OCI-LY7 (cell line): ENCODE measurements at places on chromosomes 3 and 15. TPM values are rescaled to one million over a fixed set of nuclear protein-coding genes. Genes with fewer than 3 reads are reported as not detected.
A peak's percentile ranks its signal among the peaks of the same experiment; 100 is the strongest.

Gene FES
- total RNA-seq, result 3.0 and 3.2 TPM in 2 replicates

Gene NOX5
- not detected in 2 replicates for total RNA-seq

Gene TMEM45A
- total RNA-seq, result 0.10 and 0.20 TPM in 2 replicates

DNA sequence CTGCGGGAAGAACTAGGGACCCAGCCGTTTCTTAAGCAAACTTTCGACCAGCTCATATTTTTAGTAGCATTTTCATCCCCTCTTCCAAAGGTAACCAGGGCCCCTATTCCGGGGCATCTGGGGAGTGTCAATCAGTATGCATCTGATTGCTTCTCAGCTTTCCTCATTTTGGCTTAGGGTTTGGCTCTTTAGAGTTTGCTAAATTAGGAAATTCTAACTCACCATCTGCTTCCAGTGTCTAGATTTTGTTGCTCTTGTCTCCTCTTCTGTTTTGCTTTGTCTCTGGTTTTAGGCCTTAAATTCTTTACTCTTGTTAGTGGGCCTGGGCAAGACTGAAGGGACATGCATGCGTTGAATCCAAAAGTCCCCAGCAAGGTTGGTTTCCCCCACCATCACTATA lies 9.6 kb upstream of the ABTB1 start:
- no peak for DNase-seq

Gene RPL4
- 4,316 and 4,489 TPM in 2 replicates for total RNA-seq

Gene GABRB3
- 6.4 and 6.5 TPM in 2 replicates for total RNA-seq

- DNase-seq, result no peak
These were observed 25.6 kb upstream of the TCF12 start for GRCh38 chr15:56892659-56893363.

Gene KLHL24
- total RNA-seq, result 34.0 and 53.0 TPM in 2 replicates

Gene CMTM8
- 2.7 and 3.0 TPM in 2 replicates for total RNA-seq

GRCh38 chr3:146817704-146818103 lies 212.6 kb upstream of the PLSCR5 start:
- DNase-seq, result no peak

DNA sequence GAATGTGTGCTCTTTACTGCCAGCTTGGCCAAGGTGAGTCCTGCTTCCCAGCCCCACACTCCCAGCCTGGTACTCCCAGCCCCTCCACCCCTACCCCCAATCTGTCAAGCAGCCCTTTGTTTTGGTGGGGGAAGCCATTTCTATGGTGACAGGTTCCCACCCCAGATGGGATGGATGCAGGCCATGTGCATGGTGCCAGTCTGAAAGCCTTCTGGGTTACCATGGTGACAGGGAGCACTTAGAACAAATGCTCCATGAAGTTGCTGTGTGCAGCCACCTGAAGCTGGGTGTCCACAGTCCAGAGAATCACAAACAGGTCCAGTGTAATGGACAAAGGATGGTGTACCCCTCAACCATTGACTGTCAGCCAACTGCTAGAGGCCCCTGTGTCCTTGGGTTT lies 19.1 kb upstream of the VILL start:
- no peak for DNase-seq

- DNase-seq, result no peak
These were observed 72.1 kb downstream of the NOX5 start for GRCh38 chr15:69086427-69087204.

- DNase-seq, result no peak
These were observed 39.8 kb downstream of the CACNA1D start for GRCh38 chr3:53534216-53534615.

DNA sequence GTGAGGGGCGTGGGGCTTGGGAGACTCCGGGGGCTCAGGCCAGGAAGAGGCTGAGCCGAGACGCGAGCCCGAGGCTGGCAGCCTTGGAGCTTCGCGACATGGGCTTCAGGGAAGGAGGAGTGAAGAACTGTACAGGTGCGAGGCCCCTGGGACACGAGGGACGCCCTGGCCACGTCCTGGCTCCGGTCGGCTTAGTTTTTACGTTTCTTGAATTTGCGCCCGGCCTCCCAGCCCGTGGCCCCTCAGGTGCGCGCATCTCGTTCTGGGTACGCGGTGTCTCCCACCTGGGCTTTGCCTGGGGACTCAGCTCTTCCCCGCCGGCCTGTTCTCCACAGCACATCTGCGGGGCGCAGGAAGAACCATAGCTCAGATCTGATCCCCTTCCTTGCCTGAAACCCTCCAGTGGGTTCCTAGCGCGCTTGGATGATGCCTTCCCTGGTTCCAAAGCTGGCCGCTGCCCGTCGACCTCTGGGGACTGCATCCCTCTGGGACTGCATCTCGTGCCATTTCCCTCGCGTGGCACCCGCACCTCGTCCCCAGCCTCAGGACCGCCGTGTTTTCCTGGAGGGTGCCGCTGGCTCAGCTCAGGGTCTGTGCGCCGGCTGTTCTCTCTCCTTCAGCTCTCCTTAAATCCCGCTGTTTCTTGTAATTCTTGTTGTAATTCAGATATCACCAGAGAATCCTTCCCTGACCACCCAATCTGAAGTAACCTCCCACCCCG lies 614 bp downstream of the CHCHD6 start:
- DNase-seq, result no peak

GRCh38 chr15:99954361-99955180 lies 221.3 kb upstream of the LYSMD4 start:
- no peak for DNase-seq

Gene CAMKV
- 0.37 and 0.63 TPM in 2 replicates for total RNA-seq

DNA sequence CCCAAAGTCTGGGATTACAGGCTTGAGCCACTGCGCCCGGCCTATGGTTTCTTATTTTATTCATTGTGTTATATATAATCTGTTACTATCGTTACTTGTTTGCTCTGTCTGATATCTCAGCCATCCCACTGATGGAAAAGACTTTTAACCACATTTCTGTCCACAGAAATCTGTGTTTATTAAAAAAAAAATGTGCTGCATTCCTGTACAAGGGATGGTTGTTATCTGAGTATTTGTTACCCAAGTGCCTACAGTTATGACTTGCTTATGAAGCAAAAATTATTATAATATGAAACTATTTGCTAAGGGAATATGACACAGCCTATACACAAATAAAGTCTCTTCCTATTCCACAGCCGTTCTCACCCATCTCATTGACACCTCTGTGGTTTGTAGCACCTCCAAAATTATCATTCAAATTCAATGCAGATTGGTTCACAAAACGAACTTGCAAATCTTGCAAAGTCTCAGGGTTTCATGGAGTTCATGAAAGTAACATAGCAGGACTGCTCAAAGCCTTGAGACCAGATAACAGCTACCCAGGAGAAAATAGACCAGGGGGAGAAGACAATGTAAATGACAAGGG lies 47.4 kb upstream of the UBE2E1 start:
- peak; percentile 34 for DNase-seq

- DNase-seq, result no peak
These were observed 30.9 kb upstream of the TKT start for GRCh38 chr3:53286727-53287126.

- no peak for DNase-seq
These were observed 619 bp downstream of the EIF2AK4 start for GRCh38 chr15:39934397-39935071.

Gene SEMA3B
- total RNA-seq, result 0.82 and 1.2 TPM in 2 replicates

DNA sequence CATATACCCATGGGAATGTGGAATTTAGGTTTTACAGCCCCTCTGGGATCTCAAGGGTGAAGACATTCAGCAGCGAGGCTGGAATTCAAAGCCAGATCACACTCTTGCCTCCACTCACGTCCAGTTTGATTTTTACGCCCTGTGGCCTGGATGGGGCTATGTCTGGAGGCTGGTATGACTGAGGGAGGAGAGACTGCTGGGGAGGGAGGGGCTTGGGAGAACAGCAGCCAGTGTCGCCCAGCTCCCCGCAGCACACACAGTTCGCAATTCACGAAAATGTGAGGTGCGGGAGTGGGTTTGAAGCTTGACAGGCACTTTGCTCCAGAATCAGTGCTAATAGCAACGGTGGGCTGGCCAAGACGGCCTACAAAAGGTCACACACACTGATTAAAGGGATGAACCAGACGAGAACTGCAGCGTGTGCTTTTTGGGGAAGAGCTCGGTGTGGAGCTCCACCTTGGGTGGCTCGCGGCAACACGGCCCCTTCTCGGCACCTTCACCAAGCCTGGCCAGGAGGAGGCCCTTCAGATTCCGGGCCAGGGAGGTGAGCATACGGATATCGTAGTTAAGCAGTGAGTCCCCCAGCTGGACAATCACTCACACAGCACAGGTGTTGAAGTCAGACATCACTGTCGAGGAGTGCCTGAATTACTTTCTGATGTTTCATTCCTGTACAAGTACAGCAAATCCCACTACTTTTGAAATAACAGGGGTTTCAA lies 16.4 kb downstream of the EHD4 start:
- DNase-seq, result no peak

DNA sequence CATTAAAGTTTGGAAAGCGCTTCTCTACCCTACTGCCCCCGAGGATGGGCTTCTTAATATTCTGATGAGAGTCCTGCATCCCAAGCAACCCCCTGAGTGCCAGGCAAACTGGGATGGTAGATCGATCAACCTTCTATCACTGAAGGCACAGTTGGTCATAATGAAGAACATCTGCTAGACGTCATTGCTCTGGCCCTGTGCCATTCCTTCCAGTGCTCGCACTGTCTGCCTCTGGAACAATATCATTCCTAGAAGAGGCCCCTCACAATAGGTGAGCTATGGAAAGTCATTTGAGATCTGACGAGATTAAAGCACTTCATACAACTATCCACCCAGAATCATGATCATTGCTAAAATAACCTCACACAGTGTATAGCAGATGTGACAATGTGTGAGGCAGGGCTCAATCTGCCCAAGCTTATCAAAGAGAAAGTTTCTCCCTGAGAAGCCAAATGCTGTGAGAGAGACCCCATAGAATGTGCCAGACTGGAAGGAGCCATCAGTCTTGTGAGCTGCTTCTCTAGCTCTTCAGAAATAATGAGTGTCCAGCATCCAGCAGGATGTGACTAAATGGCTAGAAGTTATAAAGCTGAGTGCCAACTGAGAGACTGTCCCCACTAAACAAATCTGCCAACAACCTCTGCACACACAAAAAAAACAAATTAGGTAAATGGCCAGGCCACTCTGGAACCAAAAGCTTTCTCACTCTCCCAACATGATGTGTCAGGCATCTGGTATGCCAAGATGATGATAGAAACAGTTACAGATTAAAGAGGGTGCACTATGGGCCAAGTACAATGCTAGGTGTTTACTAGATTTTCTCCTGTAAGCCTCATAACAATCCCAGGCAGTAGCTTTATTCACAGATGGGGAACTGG lies 165.5 kb downstream of the NECTIN3 start:
- DNase-seq, result no peak

GRCh38 chr15:50652671-50653070 lies 33.9 kb downstream of the TRPM7 start:
- DNase-seq, result no peak

Gene LRRC31
- not detected in 2 replicates for total RNA-seq

- DNase-seq, result peak; percentile 64
These were observed 64.8 kb downstream of the RFTN1 start for GRCh38 chr3:16448639-16449070.

DNA sequence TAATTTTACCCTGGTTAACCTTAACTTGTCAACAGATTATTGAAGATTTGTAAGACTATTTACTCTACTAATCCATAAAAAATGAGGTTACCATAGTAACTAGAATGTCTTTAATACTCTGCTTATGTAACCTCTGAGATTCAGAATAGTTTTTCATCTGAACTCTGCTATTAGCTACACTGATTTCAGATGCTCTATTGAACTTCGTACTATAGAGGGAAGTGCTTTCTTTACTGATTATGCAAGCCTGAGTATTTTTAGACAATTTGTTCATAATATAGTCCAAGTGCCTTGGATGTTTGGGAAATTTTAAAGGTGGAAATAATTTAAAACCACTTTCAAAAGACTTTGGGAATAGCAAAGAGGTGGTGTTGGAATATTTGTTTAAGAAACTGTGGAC lies 107.9 kb upstream of the GBE1 start:
- no peak for DNase-seq

- no peak for DNase-seq
These were observed 31.4 kb downstream of the MAPK6 start for GRCh38 chr15:52050416-52050815.

Gene PPP1R14D
- total RNA-seq, result not detected in 2 replicates

Gene GOLGA8J
- total RNA-seq, result not detected in 2 replicates

DNA sequence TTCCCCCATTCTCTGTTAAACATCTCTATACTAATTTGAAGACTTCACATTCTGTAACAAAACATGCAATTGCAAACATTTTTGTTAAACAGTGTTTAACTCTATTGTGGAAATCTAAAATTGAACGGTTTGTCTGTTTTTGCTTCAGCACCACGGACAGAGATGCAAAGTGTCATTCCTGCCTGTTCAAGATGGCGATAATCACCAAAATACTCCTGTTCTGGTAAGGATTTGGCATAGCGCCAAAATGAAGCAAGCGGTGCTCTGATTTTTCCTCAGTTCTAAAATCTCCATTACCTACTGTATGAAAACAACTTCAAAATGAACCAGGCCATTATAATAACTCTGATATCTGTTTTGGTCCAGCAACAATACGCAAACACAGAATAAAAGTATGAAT lies 129.7 kb upstream of the TUSC7 start:
- no peak for DNase-seq
